ENCODE measurements at places on chromosomes 2 and 18.

DNA sequence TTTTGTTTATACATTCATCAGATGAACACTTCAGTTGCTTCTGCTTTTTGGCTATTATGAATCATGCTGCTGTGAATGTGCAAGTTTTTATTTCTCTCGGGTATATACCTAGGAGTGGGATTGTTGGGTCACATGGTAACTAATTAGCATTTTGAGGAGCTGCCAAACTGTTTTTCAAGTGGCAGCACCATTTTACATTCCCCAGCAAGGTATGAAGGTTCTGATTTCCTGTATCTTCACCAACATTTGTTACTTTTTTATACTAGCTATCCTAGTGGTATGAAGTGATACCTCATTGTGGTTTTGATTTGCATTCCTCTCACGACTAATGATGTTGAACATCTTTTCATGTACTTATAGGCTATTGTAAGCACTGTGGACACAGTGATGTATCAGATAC is 53.9 kb downstream of the DYNC1I2 start:
- no peak for DNase-seq

GRCh38 chr2:128796321-128796720 is 477.7 kb upstream of the HS6ST1 start:
- no peak for DNase-seq

GRCh38 chr2:162890690-162891311 is 52.2 kb upstream of the KCNH7 start:
- no peak for DNase-seq

GRCh38 chr2:204732019-204732418 is 186.7 kb downstream of the PARD3B start:
- no peak for DNase-seq

DNA sequence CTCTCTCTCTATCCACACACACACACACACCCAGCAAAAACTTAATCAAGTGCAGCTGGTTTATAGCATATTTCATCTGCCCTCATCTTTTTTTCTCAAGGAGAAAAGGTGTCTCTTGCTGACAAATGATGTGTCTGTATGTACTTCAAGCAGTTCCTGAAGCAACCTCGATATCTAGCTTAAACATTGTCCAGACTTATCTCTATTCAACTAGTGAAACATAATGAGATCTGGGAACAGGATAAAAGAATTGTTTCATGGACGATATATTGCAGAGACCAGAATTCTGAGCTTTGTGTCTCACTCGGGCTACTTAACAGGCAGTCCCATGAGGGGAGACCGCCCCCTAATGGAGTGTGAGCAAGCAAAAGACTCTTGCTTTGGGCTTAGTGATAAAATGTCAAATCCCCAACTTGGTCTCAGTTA is 929.2 kb upstream of the SOX11 start:
- no peak for DNase-seq

- no peak for DNase-seq
Measured at GRCh38 chr2:28956415-28956826, 24.7 kb upstream of the TOGARAM2 start.

DNA sequence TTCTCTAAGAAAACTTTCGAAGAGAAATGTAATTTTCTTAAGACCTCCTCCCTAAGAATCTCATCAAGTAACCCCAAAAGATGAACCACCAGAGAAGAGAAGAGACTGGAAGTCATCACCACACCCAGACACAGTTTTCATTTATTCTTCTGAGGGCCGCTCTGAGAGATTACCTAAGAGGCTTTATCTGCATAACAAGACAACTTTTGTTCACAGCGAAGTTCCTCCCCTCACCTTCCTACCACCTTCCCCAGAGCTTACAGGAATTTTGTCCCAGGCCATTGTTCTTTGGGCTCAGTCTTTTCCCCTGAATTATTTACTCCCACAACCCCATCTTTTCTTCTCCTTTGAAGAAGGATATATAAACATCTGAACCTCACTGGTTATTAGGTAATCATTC is 92.8 kb downstream of the AKAIN1 start:
- DNase-seq, result no peak

GRCh38 chr2:152632736-152633135 is 84.5 kb downstream of the PRPF40A start:
- no peak for DNase-seq

DNA sequence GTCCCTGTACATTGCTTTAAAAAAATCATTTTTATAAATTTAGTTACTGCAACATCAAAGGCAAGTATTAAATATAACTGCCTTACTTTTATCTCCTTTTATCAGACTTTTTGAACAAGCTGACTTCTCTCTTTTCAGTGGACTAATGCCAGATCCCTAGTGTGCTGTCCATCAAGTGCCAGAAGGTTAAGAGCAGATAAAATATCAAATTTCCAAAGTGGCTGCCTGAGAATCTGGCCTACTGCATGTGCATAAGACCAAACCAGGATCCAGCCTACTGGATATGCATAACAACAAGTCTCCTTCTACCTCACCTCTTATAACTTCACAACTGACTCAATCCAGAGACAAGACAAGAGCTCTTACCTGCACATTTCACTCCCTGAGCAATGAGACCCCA is 59.8 kb upstream of the CHRNA1 start:
- no peak for DNase-seq

DNA sequence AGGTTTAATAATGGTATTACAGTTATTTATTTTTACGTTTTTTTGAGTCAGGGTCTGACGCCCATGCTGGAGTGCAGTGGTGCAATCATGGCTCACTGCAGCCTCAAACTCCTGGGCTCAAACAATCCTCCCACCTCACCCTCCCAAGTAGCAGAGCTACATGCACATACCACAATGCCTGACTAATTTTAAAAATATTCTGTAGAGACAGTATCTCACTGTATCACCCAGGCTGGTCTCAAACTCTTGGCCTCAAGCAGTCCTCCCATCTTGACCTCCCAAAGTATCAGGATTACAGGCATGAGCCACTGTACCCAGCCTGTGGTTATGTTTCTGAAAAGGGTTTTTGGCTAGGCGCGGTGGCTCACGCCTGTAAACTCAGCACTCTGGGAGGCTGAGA is 120.8 kb downstream of the ESCO1 start:
- no peak for DNase-seq

GRCh38 chr2:36395866-36396265 is 40.3 kb downstream of the CRIM1 start:
- no peak for DNase-seq

DNA sequence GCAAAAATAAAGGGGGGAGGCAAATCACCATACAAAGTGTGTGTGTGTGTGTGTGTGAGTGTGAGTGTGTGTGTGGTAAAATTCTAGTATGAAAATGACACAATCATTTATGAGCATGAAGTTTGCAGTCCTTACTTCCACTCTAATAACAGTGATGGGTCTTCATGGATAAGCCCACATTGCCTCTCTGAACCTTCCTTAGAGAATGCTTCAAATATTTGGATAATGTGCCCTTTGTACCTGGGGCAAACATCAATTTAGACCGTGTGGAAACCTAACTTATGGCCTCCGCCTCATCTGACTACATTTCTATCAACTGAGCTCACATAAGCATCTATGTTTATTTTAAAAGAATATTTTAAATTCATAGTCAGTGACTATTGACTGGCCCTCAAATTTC is 3.7 kb downstream of the SCN9A start:
- DNase-seq, result peak; percentile 46

- no peak for DNase-seq
Measured at GRCh38 chr2:5763531-5763930, 71.3 kb downstream of the SOX11 start.

DNA sequence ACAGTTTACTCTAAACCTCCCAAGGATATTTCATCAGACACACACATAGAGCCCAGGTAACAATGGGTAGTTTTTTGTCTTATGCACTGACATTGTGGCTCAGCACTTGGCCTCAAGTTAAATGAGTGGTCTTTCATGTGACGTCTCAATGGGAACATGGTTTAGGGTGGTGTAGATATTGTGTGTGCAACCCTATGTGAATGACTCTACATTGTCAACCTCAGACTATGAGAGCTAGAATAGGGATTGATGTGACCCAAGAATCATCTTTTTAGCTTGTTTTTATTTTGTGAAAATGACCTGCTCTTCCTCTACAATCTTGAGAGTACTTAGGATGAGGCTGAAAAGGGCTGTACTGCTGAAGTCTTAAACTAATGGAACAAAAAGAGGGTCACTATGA is 86.2 kb downstream of the SCN1A start:
- no peak for DNase-seq

DNA sequence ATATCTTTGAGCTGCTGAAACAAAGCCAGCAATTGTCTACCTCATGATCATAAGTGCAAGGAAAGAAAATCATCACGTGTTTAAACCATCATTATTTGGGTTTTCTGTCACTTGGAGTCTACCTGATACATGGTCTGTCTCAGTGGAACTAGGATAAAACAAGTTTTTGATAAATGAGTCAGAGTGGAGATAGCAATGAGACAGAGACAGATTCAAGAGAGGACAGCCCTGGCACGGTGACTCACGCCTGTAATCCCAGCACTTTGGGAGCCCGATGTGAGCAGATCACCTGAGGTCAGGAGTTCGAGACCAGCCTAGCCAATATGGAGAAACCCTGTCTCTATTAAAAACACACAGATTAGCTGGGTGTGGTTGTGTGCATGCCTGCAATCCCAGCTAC is 93.8 kb downstream of the PMAIP1 start:
- DNase-seq, result no peak

DNA sequence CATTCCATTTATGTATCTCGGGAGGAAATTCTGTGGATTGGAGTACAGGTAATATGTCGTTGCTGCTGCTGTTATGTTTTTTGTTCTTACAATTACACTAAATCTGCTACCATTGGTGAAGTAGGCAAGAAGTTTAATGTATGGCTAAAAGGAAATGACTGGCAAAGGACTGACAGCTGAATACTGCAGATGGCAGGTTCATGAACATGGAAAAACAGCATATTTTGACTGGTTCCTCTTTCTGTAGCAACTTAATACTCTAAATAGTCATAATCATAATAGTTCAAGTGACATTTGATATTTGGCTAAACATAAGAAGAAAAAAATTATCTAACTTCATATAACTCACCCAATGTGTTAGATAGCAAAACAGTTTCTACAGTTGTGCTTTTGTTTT is 84.5 kb upstream of the PGAP1 start:
- no peak for DNase-seq

DNA sequence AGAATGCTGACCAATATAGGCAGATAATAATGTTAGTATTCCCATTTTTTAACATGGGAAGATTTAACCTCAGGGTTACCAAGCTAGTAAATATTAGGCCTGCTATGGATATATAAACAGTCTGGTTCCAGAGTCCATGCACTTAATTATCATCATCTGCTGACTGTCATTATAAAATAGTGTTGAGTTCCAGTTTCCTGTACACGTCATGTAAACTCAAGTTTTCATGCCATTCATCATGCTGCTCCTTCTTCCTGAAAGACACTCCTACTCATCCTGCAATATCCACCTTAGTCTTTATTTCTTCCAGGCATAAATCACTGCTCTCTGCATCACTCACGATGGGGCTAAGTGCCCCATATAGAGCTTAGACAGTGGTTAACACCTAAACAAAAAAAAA is 420.8 kb upstream of the SPHKAP start:
- no peak for DNase-seq

DNA sequence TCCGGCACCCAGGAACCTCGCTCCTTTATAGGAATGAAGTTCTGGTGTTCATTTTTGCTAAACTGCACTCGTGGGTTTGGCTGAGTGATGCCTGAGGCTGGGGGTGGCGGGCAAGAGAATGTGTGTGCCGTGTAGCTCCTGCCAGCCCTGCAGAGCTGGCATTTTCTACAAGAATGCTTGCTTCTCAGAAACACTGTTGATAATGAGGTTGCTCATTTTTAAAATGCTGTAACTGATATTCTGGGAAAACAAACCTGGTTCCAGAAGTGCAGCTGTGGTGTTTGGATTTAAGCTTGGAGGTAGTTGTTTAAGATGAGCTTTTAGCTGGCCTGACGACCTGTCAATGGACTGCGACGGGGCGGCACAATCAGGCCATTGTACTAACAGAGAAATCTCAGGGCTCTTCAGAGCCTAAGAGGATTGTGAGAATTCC is 511.9 kb upstream of the TNP1 start:
- no peak for DNase-seq

DNA sequence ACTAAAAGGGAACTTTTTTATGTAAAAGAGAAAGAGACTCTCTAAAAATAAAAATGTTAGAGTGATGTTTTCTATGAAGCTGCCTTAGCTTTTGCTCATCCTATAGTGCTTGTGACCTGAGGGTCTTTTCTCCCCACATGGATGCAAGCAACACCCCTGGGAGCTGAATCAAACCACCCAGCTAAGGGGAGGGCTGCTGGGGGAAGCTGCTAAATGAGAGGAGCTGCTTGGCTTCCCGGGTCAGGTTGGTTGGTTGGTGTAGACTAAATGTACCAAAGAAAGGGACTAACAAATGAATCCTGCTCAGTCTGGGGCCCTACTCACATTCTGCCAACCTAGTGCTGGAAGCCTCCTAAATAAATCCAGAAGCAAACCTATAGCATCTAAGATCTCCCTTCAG is 35.0 kb downstream of the AFF3 start:
- DNase-seq, result no peak

DNA sequence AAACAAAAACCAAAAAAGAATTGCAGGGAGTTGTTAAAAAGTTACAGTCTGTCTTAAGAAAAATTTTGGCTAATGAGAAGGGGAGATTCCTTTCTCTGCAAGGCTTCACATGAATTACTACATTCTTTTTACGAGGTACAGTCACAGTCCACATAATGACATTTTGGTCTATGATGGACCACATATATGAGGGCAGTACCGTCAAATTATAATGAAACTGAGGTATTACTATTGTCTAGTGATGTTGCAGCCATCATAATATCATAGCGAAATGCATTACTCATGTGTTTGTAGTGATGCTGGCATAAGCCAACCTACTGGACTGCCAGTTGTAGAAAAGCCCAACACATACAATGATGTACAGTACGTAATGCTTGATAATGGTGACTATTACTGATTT is 12.5 kb downstream of the SERPINB7 start:
- no peak for DNase-seq

- DNase-seq, result no peak
Measured at GRCh38 chr18:62399781-62400308, 74.7 kb downstream of the TNFRSF11A start.

DNA sequence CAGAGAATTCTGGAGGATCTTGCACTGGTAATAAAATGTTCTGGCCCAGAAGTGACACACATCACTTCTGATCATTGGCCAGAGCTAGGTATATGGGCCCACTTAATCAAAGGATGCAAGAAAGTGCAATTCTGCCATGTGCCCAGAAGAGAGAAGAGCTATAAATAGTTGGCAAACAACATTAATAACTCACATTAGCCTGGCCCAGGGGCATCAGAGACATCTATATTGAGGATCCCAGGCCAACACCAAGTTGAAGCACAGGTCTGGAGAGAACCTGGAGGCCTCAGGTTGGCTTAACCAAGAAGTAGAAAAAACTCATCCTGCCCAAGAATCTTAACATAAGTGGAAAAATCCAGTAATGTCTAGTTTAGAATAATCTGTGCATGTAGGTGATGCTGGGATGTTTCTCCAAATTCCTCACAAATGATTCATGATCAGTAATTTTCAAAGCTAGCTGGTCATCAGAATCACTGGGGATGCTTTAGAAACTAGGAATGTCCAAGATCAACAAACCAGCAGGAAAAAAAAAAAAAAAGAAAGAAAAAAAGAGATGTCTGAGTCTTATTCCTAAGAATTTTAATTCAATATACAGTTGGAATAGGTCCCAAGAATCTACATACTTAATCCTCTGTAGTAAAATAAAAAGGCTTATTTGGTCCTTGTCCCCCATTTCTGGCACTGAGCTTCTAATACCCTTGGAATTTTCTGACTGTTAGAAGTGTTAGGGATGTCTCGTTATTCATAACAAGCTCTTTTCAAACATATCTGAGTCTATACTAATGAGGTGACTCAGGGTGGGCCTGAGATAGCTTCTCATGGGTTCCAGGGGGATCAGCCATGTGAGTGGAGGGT is 35.0 kb upstream of the EVA1A start:
- peak; percentile 78 for DNase-seq

GRCh38 chr2:132701810-132702209 is 31.8 kb upstream of the LYPD1 start:
- DNase-seq, result no peak

Measured in AG04450 (cell line).